Daoy (cell line): ENCODE measurements at places on chromosomes 3 and 15. TPM values are rescaled to one million over a fixed set of nuclear protein-coding genes. Genes with fewer than 3 reads are reported as not detected.

The XCR1 gene
- not detected in 2 replicates for total RNA-seq

The PLAAT1 gene
- total RNA-seq = 8.6 and 9.4 TPM in 2 replicates

The SMCO1 gene
- not detected in 2 replicates for total RNA-seq

DNA sequence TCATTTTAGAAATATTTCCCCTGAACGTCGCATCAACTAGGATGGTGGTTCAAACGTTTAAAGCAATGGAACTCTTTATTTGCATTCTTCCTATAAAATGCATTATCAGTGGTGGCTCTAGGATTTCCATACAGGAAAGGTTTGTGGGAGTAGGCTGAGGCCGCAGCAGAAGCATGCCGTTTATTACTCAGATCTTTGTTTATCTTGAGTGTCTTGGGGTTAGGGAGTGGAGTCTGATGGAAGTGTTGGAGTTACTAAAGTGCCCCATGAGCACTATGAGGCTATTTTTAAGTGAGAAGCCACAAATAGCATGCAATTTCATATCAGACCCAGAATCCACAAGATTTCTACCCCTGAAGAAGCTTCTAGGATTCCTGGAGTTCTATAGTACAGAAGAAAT is 26.2 kb downstream of the ATOSA start:
- DNase-seq = peak; percentile 92

DNA sequence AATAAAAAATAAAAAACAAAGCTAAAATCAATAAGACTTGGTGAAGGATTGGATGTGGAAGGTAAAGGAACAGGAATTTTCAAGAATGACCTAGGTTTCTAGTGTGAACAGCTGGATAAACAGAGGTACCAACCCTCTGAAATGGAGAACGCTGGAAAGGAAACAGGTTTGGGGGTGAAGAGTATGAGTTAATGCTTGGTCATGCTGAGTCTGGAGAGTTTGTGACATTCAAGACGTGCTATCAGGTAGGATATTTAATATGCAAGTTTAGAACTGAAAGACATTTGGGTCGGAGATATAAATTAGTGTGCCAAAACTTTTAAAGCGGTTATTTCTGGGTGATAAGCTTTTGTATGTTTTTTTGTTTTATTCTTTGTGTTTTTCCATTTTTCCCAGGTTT is 11.4 kb upstream of the KLHL6 start:
- no peak for DNase-seq

DNA sequence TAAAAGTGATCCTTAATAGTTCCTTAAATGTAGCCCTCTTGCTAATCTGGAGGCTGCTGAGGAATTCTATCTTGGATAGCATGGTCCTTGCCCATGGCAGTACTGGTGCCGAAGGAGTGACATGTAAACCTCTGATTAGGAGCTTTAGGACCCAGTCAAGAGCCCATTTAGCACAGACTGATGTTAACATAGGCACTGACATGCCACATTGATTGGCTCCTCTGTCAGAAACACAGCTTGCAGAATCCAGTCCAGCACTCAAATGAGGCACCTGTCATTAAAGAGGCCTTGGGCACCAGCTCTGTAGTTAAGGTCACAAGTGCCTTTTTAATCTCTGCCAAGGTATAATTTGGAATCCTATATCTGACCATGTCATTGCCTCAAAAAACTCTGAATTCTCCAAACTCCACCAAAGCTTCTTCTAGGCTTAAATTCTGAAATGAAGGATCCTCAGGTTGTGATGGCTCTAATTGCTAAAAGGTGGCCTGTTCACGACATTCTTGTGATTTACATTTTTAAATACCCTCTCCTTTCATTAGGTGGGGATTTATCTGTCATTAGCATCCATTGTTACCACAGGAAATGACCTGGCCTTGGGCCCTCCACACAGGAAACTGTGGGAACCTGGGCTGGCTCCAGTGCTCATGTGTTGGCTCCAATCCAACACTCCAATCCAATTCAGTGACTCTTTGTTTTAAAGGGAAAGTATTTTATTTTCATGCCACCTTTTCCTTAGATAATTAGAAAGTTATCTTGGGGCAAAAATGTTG is 57.3 kb upstream of the RNF7 start:
- DNase-seq = peak; percentile 89

DNA sequence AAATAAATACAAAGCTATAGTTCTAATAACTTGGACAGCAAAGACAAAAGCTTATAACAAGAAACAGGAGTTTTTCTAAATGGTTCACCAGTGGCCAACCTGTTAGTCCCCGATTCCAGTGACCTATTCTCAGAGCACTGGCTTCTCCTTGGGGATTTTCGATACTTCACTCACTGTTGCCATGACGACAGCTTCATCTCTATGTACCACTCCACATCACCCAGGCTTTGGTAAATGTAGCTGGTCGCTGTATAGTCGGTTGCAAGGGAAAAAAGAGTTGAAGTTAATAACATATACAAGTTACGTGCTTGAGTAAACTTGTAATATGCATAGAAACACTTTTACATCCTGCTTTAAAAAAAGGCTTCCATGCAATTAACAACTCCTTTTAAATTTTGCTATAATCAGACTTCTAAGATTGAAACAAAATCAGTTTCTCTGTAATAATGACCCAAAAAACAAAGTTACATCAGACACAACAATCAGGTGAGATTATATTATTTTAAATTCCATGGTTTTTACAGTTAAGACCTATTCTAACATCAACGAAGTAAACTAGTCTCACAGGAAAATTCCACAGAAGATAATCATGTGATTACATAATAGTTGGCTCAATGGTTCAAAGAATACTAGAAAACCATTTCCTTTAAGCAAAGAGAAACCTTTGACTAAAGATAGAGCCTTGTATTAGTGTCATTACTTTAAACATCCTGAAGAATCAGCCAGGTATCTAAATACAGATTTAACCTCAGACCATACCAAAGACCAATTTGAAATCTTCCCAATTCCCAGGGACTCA is 2.9 kb downstream of the CCNL1 start:
- DNase-seq = no peak

- DNase-seq = no peak
These were observed 34.8 kb upstream of the CD47 start for GRCh38 chr3:108125550-108126071.

GRCh38 chr3:159536876-159537275 is 451.8 kb upstream of the IL12A start:
- DNase-seq = no peak

DNA sequence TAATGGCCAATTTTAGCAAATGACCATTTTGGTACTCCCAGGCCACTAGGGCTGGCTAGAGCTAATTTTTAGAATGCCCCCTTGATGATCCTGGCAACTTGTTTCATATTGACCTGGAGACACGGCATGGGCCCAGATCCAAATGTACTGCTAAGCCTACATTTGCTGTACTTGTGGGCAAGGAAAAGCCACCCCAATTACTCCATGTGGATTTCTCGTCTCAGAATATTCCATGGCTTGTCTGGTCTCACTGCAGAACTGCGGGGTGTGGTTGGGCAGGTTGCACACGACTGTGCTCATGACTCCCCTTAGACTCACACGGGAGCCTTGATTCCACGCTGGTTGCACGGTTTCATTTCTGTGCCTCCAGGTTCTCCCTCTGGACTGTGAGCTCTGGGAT is 140.9 kb downstream of the RPLP1 start:
- no peak for DNase-seq

DNA sequence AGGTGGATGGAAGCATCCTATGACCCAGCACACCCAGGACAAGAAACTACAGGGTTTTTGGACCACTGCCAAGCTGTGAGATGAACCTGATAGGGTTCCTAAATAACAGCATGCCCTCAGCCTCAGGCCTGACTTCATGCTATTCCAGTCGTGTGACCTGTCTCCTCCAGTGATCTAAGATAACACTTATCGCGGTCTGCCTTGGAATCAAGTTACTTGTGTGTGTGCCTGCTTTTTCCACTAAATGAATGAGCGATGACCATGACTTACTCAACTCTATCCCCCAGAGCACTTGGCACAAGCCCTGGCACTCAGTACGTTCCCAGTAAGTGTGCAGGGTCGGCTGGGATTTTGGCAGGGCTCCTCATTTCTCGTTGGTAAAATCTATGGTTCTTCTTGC is 172.7 kb upstream of the TP63 start:
- DNase-seq = peak; percentile 74

GRCh38 chr15:47577461-47577860 is 139.8 kb upstream of the SEMA6D start:
- DNase-seq = no peak

- peak; percentile 82 for DNase-seq
These were observed 539 bp upstream of the LAMB2 start for GRCh38 chr3:49133226-49133951.
